Fibroblast of skin of right quadriceps (primary cell): ENCODE measurements at places on chromosomes 13 and 19.
A peak's percentile ranks its signal among the peaks of the same experiment; 100 is the strongest.

- DNase-seq: no peak
Observed at GRCh38 chr19:52590728-52591127, 20.6 kb downstream of the ZNF701 start.

- peak; percentile 89 for DNase-seq
Observed at GRCh38 chr13:112689303-112690245, at the start of gene ATP11A. ATP11A (plus strand) TSS chr13:112690038; CDS start chr13:112690417, 379 bp downstream.

GRCh38 chr19:821825-822503, at the start of gene PLPPR3:
PLPPR3 (minus strand) TSS chr19:821955; CDS start chr19:821559, 396 bp downstream.
- DNase-seq: no peak

DNA sequence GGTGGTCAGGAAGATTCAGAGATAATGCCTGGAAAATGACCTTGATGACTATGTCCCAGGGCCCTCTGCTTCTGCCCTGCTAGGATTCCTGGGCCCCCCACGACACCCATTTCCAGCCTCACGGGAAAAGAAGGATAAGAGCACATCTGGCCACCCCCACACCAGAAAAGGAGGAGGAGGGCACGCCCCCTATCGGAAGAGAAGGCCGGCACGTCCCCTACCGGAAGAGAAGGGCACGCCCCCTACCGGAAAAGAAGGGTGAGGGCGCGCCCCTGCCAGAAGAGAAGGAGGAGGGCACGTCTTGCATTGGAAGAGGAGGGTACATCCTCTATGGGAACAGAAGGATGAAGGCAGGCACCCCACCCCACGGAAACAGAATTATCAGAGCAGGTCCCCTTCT, 84.3 kb downstream of the IER2 start:
- DNase-seq: peak; percentile 23

DNA sequence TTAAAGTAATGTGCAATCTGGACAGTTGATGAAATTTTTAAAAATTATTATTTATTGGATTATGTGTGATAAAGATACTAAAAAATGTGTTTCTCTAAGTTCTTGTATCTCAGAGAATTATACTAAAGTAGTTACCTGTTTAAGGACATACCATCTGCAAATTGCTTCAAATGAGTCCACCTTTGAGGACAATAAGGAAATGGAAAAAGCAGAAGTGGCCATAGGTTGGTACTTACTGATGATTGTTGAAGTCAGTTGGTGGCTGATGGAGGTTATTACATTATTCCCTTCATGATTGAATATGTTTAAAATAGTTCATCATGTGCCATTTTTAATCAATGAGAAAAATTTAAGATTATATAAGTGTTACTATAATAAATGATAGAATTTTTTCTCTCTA, 367.0 kb downstream of the MYO16 start:
- DNase-seq: no peak

GRCh38 chr13:110907951-110908898, 6.6 kb downstream of the ANKRD10 start:
- DNase-seq: no peak

DNA sequence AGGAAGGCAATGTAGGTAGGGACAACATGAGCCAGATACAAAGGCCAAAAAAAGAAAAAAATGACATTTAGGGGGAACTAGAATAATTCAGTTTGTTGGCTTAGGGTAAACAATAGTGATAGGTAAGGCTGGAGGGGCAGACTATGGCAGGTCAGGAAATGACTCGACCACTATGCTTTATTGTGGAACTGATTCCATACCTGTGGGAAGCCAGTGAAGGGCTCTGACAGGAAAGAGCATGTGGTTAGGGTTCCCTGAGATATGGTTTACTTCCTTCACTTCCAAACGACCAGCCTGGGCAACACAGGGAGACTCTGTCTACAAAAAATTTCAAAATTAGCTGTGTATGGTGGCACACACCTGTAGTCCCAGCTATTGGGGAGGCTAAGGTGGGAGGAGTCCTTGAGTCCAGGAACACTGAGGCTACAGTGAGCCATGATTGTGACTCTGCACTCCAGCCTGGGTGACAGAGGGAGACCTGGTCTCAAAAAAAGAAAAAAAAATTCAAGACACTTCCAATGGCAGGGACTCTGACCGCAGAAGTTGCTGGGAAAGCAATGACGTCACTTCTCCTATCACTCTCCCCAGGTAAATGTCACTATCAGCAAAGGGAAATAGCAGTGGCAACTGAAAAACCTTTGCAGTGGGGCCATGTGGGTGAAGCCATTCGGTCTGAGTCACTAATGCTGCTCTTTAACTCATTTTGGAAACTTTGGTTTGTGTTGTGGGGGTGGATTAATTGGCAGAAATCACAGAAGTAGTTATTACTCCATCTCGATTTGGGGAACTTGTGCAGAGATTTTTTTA, 192.8 kb upstream of the TSC22D1 start:
- DNase-seq: no peak

DNA sequence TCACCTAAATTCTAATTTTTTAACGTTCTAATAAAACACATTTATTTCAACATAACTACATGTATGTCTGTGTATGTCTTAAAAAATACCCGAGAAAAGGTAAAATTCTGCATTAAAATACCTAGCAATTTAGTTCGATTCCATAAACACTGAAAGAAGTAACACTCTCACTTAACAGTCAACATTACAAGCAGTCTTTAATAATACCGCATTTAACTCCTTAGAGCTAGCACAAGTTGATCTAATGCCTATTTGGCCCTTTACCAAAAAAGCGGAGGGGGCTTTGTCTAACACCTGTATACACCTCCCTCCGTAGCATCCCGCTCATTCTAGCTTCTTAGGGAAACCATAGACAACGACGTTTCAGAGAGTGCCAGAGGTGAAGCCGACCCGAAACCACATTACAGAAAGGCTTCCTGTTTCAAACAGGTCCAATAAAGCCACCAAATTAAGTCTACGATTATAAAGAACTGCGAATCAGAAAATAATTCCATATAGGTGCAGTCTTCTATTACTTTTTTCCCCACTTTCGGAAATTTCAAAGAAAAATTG, 1.2 kb downstream of the SPART start:
- no peak for DNase-seq

DNA sequence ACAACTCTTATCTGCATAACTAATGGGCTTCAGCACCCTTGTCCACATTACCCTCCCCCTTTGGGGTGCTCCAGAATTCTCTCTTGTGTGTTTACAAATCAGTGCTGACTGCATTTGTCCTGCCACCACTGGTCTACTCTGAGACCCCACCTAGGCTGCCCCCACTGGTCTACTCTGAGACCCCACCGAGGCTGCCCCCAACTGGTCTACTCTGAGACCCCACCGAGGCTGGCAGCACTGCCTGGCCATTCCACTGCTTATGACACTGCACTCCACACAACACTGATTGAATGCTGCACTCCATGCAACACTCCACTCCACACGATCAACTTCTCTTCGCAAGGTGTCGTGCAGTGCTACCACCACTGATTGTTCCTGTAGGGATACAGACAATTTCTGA, 1459.2 kb upstream of the SLC10A2 start:
- no peak for DNase-seq

DNA sequence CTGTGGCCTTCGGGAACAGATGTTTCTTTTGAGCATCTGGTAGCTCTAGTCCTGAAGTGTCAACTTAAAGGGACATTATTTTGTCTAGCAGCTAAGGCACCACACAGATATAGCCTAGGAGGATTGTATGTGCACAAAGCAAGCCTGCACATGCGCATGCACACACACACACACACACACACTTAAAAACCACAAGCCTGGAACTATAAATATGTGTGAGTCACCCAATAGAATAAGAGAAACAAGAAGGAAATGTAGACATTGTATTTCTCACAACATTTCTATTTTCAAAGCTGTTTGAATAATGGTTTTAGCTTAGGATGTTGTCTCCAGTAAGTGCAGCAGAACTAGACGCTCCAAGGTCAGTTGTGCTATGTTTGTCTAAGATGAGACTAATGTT, 516.5 kb downstream of the SUCLA2 start:
- peak; percentile 90 for DNase-seq

DNA sequence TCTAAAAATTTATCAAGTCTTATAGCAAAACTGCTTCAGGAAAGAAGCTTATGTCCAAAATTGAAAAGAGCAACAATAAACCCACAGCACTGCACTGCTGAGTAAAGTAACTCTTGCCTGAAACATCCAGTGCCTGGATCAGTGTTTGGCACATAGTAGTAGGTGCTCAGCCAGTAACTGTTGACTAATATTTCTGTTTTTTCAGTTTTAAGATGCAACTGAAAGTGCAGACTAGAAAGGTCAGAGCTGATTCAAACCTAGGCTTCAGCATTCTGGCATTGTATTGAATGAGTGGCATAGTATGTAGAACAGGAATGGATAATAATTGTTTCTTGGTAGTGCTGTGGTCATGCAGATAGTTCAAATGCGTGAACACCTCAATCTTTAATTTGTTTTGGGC, 67.6 kb downstream of the UBL3 start:
- DNase-seq: no peak

GRCh38 chr13:111852725-111853518, 214.0 kb upstream of the SOX1 start:
- DNase-seq: no peak

DNA sequence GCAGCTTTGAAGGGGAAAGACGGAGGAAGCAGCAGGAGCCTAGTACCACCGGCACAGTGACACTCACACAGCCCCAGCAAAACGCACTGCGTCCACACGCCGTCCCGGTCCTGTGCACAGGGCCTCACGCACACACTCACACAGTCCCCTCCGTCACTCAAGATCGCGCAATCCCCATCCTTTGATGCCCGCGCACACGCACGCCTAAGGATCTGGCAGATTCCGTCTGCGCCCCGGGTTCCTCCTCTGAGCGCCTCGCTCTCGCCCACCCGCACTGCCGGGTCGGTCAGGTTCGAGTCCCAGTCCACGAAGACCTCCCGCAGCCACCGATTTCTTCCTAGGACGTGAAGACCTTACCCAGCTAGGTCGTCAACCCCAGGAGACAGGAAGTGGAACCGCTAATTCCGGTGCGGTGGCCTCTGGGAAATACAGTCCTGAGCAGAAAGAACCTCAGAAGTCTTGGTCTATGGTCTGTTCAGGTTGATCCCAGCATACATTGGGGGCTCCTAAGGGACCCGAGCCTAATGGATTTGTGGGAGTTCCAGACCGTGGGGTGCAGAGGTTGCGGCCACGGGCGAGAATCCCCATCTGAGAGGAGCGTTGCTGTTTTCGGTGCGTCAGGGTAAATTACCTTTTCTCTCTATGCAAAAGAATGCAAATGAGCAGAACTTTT, at the start of gene ZNF780B:
ZNF780B (minus strand) TSS at position 400 of the 673 bp plus-strand sequence. CDS start 5,899 bp downstream, outside the sequence.
- DNase-seq: peak; percentile 57

GRCh38 chr19:18203408-18203862, 407 bp downstream of the RAB3A start:
- no peak for DNase-seq

DNA sequence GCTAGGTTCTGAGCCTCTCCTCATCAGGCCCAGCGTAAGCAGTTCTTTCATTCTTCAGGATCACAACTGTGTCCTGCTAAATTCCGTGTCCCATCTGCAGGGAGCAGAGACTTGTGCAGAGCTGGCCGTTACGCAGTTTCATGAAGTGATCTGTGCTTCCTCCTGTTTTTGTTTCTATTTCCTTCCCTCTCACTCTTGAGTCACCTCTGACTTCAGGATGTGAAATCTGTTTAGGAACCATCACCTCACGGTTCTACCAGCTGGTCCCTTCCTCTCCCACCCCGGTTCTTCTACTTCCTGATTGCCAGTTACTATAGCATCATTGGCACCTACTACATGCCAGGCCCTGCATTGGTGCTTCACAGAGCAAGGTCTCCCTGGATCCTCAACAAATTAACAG, 8.5 kb downstream of the MAU2 start:
- no peak for DNase-seq

- DNase-seq: peak; percentile 23
Observed at GRCh38 chr13:65468628-65469027, 1761.5 kb downstream of the PCDH9 start.

GRCh38 chr13:109440320-109440719, 346.1 kb downstream of the IRS2 start:
- DNase-seq: no peak

- DNase-seq: peak; percentile 10
Observed at GRCh38 chr13:42073683-42074082, 25.2 kb downstream of the DGKH start.

DNA sequence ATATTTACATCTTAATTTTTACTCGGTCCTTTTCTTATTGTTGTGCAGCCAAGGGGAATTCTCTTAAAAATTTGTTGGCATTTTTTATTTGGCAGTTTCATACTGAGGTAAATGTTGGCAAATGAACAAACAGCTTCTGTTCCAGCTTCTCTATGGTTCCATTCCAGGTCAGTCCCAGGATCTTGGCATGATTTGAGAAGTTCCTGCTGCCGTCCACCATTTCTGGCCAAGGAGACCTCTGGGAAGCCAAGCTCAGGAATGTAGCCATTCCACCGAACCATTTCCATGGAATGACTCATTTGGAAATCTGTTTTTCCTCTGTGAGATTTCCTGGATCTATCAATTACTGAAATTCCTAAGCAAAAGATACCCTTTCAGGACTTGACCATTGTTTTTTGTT, 43.9 kb downstream of the SLC10A2 start:
- peak; percentile 4 for DNase-seq

- peak; percentile 14 for DNase-seq
Observed at GRCh38 chr19:50649433-50650391, at the start of gene C19orf81. C19orf81 (plus strand) TSS chr19:50649445; CDS start chr19:50649445, 0 bp downstream.

GRCh38 chr13:52933547-52934210, 85.2 kb upstream of the PCDH8 start:
- no peak for DNase-seq

GRCh38 chr13:83204886-83205285, 677.4 kb downstream of the SLITRK1 start:
- DNase-seq: no peak

DNA sequence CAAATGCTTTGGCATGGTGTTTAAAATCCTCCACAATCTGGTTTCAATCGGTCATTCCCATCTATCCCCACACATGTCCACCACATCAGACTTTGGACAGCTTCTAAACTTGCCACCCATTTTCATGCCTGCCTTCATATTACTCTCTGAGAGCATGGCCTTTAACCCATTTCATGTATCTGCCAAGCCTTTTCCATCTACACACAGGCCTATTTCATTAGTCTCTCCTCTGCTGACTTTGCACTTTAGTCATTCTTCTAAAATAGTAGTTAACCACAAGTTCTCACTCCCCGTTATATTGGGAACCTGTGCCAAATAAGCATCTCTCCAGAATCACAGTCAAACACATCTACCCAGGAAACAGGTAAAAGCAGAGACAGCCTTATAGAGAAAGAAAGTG, 142.2 kb downstream of the MZT1 start:
- no peak for DNase-seq

- DNase-seq: peak; percentile 19
Observed at GRCh38 chr19:32224371-32225244, 120.8 kb upstream of the ZNF507 start.
